GM23338 (cell line): ENCODE measurements at places on chromosomes 4 and X. TPM values are rescaled to one million over a fixed set of nuclear protein-coding genes. Genes with fewer than 3 reads are reported as not detected.

DNA sequence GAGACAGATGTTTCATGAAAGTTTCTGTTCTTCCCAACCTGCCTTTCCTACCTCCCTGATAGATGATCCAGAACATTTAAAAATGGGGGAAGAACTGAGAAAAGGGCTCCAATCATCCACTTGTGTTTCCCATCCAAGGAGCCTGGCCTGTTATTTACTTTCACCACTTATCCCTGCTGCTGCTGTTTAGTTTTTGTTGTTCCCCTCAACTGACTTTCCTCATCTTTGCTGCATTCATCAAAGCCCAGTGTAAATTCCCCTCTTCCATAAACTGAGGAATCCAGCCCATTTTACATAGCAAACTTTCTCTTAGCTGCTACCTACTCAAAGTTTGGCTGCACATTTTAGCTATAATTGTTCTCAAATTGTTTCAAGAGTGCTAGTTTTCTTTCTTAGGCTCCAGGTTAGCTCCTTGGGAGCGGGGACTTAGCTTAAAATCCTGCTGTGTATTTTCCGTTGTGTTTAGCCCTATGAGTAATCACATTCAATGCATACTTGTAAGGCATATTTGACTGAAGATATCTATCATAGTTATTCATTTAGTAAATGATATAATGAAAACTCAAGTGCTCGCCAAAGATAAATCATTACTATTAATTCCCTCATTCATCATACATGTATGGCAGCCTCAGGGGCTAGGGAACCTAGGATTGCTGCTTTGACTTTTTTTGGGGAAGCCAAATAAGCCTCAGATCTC, 1.4 kb upstream of the PTPN13 start:
- H3K4me3 ChIP-seq: peak overlapping the region; percentile 95
- DNase-seq: no peak
- H3K36me3 ChIP-seq: no peaks in the 10 kb centered on the region
- H3K27ac ChIP-seq: peak overlapping the region; percentile 83; the same call in 1 of the 2 replicates

DNA sequence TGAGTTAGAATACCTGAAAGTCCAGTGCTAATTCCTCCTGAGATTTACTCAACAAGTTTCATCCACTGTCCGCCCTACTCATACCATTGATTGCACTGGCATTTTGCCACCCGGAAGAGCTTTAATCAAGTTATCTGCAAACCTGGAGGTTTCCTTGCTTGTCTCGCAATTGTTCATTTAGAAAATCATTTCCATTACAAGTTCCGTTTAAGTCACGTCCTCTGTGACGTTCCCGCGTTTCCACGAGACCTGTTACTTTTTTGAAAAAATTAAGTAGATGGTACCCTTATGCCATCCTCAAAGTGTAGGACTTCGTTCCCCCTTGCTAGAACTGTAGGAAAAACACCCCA, 761 bp upstream of the FRYL start:
- no peaks in the 10 kb centered on the region for H3K36me3 ChIP-seq
- H3K4me3 ChIP-seq: peak overlapping the region; percentile 58
- no peak for DNase-seq
- H3K27me3 ChIP-seq: no peaks in the 10 kb centered on the region
- H3K4me1 ChIP-seq: peaks cover 24% of the 10 kb centered on the region; the same call in 1 of the 2 replicates

GRCh38 chrX:118652717-118653116, 74.7 kb upstream of the IL13RA1 start:
- no peak for DNase-seq
- H3K4me3 ChIP-seq: no peak overlapping the region
- H3K36me3 ChIP-seq: no peaks in the 10 kb centered on the region
- H3K27me3 ChIP-seq: no peaks in the 10 kb centered on the region
- H3K4me1 ChIP-seq: no peaks in the 10 kb centered on the region

DNA sequence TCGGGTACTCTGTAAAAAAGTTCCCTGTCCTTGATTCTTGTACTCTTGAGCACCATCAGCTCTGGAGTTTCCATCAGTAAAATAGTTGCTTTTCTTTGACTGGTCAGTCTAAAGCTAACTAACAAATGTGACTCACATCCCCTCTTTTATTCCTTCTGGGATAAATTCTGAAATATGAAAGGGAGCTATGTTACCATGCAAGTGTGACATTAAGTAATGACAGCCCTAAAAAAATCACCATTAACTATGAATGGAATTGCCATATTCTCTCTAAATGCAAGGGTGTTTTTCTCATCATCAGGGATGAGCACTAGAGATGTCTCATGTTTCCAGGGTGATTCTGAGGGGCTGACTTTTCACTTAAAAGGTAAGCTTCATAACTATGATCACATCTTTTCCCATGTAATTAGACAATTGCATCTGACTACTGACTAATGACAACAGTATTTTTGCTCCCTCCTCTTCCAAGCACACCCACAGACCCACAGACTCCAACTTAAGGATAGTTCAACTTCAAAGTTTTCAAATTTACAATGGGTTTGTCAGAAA, 26.9 kb upstream of the RASGEF1B start:
- no peaks in the 10 kb centered on the region; the same call in 1 of the 2 replicates for H3K4me1 ChIP-seq
- no peak overlapping the region for H3K27ac ChIP-seq
- no peak overlapping the region for H3K4me3 ChIP-seq
- H3K27me3 ChIP-seq: no peaks in the 10 kb centered on the region

- no peaks in the 10 kb centered on the region for H3K27me3 ChIP-seq
- no peak for DNase-seq
- no peak overlapping the region for H3K27ac ChIP-seq
- H3K4me3 ChIP-seq: no peak overlapping the region
- H3K36me3 ChIP-seq: no peaks in the 10 kb centered on the region
Observed at GRCh38 chr4:13298655-13299054, 185.5 kb downstream of the RAB28 start.

IBSP gene
- total RNA-seq: not detected in 2 replicates
